Large intestine (tissue), 12 donors: ENCODE measurements at places on chromosomes 6 and 20.

DNA sequence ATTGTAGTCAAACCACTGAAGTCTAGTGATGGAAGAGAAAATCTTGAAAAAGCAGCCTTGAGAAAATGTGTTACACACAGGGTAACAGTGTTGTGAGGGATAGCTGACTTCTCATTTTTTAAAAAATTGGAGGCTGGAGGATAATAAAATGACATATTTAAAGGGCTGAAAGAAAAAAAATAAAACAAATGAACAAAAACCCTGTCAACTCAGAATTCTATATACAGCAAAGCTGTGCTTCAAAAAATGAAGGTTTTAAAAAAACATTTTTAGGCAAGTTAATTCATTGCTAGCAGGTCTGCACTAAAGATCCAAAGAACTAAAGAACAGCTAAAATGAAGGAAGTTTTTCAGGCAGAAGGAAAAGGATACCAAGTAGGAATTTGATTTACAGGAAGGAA is 31.1 kb downstream of the VTA1 start:
- DNase-seq, result no peak

GRCh38 chr6:35327349-35328027 is 14.9 kb upstream of the PPARD start:
- peak; percentile 63 for DNase-seq

DNA sequence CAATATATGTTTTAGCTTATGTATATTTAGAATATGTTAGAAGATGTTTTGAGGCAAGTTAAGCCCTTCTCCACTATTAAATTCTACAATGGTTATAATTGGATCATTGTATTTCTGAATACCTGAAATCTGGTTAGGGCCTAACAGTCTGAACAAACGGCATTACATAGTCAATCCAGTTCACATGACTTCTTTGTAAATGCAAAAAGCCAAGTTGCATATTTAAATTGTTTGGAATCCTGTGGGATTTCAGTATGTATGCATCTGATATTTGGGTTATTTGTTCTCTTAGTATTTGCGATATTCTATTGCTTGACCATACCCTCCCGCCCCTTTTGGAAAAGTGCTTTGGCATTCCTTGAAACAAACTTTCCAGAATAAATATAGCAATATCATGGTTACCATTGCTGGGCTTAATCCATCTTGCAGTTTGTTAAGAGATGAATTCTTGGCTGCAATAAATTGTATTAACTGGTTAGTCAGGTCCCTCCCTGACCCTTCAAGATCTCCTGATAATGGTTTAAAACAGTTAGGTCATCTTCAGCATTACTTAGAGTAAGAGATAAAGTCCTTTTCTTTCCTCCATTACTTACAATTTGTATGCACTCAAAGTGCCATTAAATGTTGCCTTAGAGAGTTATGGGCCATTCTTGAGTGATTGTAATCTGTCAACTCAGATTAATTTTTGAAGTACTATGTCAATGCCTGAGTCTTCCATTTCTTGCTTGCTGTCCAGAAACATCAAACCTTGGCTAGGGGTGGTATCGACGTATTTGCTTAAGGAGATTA is 36.5 kb downstream of the LRRC1 start:
- DNase-seq, result peak; percentile 9

DNA sequence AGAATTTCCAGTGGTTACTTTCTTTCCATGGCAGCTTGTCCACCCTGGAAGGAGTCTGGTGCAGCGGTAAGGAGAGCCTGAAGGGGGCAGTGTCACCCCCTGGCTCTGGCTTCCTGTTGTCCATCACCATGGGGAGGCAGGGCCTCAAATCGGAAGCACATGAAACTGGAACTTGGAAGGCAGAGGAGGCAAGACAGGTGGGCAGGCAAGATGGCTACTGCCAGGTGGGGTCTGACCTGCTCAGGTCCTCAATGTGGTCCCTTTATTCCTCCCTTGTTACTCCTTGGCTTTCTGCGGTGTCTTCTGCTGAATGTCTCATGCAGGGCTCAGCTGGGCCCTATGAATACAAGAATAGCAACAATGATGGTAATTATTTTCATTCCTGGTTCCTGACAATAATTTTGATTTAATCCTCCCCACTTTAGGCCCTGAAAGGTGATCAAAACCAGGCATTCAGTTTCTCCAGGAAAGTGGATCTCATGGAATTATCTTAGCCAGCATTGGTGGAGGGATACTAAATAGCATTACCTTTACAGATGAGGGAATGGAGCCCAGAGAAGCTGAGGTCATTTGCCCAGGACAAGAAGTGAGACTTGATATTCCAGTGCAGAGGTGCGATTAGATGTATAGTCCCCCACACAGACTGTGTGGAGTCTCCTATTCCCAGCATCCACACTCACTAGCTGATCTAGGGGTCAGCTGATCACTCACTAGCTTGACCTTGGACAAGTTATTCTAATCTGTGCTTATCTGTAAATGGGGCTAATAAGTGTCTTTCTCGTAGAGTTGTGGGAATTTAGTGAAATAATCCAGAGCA is 17.6 kb upstream of the SNAI1 start:
- DNase-seq, result no peak

DNA sequence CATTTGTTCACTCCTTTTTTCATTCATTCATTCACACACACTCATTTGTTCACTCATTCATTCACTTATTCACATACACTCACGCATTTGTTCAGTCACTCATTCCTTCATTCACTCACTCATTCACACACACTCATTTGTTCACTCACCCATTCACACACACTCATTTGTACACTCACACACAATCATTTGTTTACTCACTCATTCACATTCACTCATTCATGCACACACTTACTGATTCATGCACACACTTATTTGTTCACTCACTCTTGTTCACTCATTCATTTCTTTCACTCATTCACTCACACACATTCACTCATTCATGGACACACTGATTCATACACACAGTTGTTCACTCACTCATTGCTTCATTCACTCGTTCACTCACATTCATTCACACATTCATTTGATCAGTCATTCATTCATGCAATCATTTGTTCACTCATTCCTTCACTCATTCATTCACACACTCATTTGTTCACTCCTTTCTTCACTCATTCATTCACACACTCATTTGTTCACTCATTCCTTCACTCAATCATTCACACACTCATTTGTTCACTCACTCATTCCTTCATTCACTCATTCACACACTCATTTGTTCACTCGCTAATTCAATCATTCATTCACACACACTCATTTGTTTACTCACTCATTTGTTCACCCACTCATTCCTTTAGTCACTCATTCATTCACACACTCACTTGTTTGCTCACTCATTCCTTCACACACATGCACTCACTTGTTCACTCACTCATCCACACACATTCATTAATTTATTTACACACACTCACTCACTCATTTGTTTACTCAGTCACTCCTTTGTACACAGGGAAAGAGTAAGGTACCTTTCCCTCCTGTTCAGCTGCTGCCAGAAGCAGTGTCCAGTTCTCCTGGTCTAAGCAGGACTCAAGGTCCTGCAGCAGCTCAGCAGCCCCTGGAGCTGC is 50.7 kb upstream of the BHLHE23 start:
- DNase-seq, result no peak

GRCh38 chr20:58466729-58467571 is 48.2 kb downstream of the APCDD1L start:
- no peak for DNase-seq

DNA sequence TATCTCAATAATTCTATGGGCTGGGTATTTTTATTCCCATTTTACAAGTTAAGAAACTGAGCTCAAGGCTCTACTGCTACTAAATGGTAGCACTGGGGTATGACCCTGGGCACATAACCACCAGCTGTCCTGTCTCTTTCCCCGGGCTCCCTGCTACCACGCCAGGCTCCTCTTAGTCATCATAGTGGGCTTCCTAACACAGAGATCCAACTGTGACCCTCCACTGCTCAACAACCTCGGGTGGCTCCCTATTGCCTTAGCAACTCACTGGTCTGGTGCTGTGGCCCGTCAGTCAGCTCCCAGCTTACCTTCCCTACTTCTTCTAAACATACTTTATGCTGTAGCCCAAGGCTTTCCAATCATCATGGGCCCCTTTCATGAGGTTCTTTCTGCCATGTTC is 4.5 kb downstream of the KIAA1755 start:
- DNase-seq, result no peak

GRCh38 chr6:113642714-113643406 is 214.3 kb upstream of the MARCKS start:
- DNase-seq, result peak; percentile 98

DNA sequence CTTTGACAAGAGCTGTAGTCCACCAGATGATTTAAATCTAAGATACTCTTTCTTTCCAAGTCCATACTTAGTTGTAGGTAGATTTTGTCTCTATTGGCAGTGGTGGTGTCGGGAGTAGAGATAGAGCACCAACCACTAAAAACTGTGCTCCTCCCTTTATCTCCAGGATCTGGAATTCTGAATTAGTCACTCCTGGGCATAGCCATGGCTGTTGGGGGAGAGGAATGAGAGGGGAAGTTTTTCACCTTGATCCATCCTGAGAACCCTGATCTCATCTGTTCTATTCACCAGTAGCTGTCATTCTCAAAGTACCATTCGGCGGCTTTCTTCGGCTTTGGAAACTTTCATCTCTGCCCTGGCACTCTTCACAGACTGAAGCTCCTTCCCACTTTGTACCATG is 35.6 kb upstream of the NKX2-4 start:
- no peak for DNase-seq

- peak; percentile 46 for DNase-seq
These were observed 34.1 kb downstream of the CEBPB start for GRCh38 chr20:50224531-50225255.

- DNase-seq, result peak; percentile 23
These were observed 46.1 kb downstream of the LYRM4 start for GRCh38 chr6:5214570-5215052.

DNA sequence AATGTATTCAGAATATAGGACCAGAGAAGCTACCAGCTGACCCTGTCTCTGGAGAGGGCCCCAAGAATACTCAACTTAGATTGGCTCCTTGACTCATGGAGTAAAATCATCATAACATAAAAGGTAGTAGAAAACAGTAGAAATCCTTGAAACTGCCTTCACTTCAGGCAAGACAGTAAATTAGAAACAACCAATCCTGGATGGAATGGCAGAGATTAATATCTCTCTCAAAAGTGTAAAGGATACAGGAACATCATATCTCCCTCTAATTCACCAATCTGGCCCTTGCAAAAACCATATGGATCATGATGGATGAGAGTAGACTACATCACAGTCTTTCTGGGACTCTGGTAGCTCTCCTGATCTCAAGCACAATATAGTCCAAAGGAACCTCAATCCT is 20.4 kb upstream of the EPM2A start:
- DNase-seq, result no peak

GRCh38 chr6:52994031-52994838 is 849 bp downstream of the GSTA4 start:
- DNase-seq, result no peak

GRCh38 chr6:53326372-53327016 is 22.3 kb downstream of the ELOVL5 start:
- DNase-seq, result no peak

DNA sequence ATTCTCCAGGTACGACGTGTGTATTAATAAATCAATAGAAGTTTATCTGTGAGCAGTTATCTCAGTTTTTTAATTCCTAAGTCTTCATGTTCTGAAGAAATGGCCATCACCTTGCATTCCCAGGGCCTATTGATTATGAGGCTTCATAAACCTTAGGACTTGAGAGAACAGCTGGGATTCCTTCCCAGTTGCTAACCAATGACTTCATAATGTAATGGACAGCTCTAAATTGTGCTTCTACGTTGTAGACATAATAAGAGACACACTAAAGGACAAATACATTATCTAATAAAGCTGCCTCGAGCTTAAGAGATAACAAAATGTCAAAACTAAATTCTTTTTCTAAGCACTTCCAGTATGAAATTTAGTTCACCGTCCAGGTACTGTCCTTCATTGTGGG is 30.6 kb downstream of the TSHZ2 start:
- DNase-seq, result no peak

DNA sequence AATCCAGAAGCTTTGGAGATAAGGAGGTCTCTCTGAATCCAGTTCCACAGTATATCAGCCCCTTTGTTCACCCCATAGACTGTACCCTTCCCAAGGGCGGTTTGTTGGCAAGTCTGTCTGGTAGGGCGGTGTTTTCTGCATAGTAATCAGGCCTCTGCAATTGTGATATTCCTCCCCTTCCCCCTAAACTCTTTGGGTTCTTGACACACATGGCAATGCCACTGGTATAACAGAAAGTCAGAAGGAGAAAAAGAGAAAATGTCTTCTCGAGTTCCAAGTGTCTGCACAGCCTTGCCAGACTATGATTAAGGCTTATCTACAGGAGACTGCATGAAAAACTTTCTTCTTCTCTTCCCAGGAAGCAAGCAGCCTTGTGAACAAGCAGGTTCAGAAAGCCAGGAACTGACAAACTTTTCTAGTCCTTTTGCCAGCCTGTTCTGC is 45.6 kb downstream of the FOXO3 start:
- no peak for DNase-seq

- no peak for DNase-seq
These were observed 219.0 kb downstream of the ERMARD start for GRCh38 chr6:169970306-169970988.

GRCh38 chr6:161100072-161100471 is 108.5 kb downstream of the MAP3K4 start:
- no peak for DNase-seq

DNA sequence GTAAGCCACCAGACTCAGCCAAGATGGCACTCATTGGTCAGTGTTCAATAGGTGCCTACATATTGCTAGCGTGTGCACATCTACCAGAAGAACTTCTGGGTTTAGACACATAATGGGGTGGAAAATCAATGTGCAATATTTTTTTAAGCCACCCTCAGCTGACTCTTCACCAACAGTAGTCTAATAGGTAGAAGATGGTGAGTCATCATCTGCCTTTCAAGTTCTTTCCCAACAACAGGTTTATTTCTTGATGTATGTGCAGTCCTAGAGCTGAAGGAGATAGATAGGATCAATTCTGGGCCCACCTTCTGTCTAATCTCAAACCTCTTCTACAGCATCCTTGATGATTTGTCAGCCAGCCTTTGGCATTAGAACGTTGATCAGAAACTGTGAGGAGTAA is 41.3 kb downstream of the IRAK1BP1 start:
- DNase-seq, result peak; percentile 12

GRCh38 chr6:113009682-113010081 is 662.6 kb downstream of the RFPL4B start:
- DNase-seq, result no peak

GRCh38 chr20:57826666-57827287 is 117.0 kb upstream of the PMEPA1 start:
- DNase-seq, result no peak

DNA sequence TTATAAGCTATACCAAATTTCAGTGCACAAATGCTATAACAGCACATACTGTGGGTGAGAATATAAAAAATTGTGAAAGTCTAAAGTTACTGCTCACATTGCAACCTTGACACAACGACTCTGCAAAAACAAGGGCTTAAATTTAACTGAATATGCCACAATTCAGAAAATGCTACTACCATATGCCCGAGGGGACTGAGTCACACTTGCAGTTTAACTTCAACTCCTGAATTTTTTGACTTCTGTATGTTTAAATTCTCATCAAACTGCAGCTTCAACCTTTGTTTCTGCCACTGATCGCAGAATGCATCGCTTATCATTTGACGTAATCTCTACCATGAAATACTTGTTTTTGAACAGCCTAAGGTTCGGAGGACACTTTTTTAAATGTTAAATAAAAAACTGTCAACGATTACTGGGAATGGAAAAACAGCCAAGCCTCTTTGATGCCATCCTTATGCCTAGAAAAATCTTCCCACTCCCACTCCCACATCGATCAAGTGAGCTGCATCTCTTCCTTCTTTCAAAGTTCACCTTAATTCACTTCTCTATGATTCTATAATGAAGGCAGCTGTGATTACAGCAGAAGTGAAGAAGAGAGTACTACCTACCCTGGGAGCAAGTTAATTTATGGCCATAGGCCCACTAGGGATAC is 136.5 kb downstream of the ATXN1 start:
- DNase-seq, result no peak

GRCh38 chr6:36625158-36625919 is 31.2 kb downstream of the SRSF3 start:
- no peak for DNase-seq
